ENCODE measurements at places on chromosomes 12 and 14.

DNA sequence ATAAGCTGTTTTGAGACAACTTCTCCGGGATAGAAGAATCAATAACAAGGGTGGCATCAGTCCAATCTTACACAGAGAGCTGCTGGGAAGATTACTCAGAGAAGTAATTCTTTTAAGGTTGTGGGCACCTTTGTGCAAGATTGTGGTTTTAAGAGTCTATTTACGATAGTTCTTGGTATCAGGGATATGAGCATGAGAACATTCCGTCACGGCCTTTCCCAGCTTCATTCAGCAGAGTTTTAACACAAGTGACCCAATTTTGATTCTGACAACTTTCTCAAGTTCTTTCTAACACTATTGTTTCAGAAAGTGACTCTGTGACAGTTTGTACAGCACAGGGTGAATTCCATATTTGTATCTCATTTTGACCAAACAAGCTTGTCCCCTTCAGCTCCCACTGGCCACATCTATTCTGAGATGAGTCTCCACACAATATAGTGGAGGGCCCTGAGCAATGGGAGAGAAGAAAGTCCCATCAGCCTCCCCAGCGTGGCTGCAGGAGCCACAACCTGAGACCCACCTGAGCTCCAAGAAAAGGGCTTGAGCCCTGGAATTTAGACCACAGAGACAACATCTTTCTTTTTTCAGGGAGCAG is 869.2 kb downstream of the TMEM121 start:
- DNase-seq, result no peak

GRCh38 chr14:73833530-73834260 is 17.9 kb upstream of the PTGR2 start:
- DNase-seq, result no peak

GRCh38 chr12:124082012-124082411 is 109.0 kb downstream of the ZNF664 start:
- no peak for DNase-seq

DNA sequence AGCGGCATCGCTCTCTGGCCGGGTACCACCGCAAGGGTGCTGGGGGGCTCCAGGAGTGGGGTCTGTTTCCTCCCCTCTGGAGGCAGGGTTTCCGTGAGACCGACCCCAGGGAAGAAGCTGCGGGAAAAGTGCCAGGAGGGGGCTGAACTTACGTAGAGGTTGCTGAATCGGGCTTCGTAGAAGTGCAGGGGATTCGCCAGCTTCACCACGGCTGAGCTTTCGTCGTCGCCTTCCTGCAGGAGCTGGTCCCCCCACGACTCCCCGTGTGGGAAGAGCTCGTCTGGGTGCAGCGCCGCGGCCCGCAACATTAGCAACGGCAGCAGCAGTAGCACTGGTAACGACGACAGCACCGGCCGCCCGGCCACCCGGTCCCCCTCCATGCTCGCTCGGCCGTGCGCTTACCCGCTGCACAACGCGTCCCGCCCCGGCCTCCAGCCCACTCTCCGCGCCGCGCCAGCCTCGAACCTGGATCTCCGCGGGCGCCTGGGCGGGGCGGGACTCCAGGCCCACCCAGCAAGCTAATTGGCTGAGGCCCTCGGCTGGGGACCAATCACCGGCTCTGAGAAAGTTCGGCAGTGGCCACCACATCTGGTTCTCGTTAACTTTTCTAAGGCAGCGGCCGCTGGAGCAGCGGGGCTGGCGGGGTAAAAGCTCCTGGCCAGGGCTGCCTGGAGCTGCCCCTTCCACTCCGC is at the start of gene NID2:
Gene NID2 (minus strand): TSS at position 445 of the 692 bp plus-strand sequence. CDS start 65 bp downstream, at position 380.
- no peak for DNase-seq

DNA sequence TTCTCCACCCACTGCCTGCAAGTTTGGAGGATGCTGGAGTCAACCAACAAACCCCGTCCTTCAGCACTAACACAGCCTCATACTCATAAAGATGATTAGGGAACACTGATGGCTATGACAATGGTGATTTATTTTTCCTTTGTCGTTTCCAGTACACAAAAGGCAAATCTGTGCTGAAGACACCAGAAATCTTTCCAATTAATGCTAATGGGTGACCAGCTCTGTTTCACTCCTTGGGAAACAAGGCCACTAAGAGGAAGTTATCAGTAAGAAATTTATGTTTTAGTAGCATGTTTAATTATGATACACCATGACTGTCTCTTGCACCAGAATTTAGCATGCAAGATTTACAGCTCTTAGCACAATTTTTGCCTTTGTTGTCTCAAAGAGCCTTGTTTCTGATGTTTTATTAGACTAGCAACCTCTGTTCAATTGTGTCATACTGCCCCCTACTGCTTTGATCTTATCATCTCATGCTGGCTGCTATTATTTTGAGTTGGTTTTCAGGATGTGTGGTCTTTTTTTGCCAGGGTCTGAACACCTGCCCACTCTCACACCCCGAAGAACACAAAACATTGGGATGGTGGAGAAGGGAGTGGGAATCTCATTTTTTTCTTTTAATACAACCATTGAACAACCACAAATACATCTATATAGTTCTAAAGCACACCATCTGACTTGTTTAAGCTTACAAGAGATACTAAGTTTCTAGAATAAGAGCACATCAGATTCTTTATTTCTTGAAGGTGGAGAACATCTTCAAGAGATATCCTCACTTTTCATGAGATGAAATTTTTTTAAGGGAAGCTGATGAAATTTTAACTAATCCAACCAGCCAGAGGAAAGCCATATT is 160.9 kb downstream of the SPTSSA start:
- no peak for DNase-seq

GRCh38 chr14:92613008-92613658 is 99.6 kb downstream of the RIN3 start:
- peak; percentile 32 for DNase-seq

- DNase-seq, result no peak
These were observed 174.4 kb downstream of the ALG10B start for GRCh38 chr12:38490941-38491340.

GRCh38 chr12:63450816-63451215 is 217.5 kb downstream of the DPY19L2 start:
- no peak for DNase-seq

Data from stimulated activated CD8-positive, alpha-beta memory T cell treated with anti-CD3 and anti-CD28 coated beads, Interleukin-12 subunit alpha, Interleukin-12 subunit beta, amount 100 ng/mL, for 4 hours (primary cell).